Esophagus muscularis mucosa (tissue), 4 donors: ENCODE measurements at places on chromosomes 4 and X.

DNA sequence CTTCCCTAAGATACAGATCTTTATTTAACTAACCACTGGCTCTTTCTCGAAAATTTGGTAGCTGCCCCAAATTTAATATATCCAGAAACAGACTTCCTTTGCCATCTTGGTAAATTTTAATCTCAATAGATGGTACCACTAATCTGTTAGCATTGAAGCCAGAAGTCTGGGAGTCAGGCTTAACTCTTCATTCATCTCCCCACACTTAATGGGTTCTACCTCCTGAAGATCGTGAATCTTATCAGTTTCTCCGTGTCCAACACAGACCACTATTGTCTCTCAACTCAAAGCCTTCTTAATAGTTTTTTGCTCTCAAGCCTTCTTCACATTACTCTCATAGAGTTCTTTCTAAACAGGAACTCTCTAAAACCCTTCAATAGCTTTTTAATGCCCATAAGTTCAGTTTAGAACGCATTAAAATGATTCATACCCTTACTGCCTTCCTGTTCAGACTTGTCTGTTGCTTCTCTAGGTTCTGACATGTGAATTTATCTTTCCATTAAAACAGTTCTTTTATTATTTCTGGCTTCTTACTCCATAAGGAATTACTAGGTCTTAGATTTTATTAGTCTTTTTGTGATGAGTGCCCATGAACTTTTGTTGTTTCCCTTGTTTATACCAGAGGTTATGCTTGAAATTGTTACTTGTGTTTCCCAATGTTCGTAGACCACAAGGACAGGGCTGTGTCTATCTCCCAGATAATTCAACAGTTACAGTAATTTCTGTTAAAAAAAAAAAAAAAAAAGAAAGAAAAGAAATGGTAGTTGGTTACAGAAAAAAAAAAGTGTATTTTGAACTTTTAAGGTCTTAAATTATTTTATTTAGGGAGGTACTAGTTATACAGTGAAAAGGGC is 54.7 kb downstream of the SMARCAD1 start:
- no peak for DNase-seq
- H3K4me1 ChIP-seq = no peaks in the 10 kb centered on the region
- no peak overlapping the region for H3K27ac ChIP-seq
- H3K36me3 ChIP-seq = no peaks in the 10 kb centered on the region
- no peak overlapping the region for H3K4me3 ChIP-seq

- no peak overlapping the region for H3K27ac ChIP-seq
- H3K4me3 ChIP-seq = no peak overlapping the region
- peaks cover 18% of the 10 kb centered on the region for H3K4me1 ChIP-seq
Measured at GRCh38 chr4:23373261-23373660, 516.6 kb downstream of the PPARGC1A start.

GRCh38 chr4:1331591-1332353 is 15.2 kb upstream of the UVSSA start:
- H3K27ac ChIP-seq = no peak overlapping the region
- H3K4me1 ChIP-seq = peaks cover 6% of the 10 kb centered on the region
- peaks cover 85% of the 10 kb centered on the region for H3K36me3 ChIP-seq
- no peak for DNase-seq

- no peaks in the 10 kb centered on the region for H3K27me3 ChIP-seq
- H3K4me3 ChIP-seq = no peak overlapping the region
- no peak for DNase-seq
- H3K4me1 ChIP-seq = no peaks in the 10 kb centered on the region
Measured at GRCh38 chr4:181674315-181674875, 568.8 kb upstream of the TENM3 start.

DNA sequence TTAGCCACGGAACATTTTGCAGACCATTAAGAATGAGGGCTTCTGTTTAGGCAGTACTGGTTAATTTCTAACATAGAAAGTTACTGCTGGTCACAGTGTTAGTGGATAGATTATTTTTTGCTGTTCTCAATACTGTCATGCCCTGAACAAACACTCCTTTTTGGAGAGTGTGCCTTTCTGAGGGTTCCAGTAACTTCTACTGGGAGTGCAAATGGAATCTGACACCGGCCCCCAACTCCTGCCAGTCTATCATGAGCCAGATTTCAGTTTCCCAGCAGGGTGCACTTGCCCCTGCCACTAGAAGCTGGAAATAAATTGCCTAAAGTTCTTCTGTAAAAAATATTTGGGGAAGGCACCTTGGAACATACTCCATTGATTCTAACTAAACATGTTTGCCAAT is 224.4 kb upstream of the GPC4 start:
- H3K27ac ChIP-seq = no peak overlapping the region
- peaks cover 31% of the 10 kb centered on the region for H3K4me1 ChIP-seq
- no peaks in the 10 kb centered on the region for H3K27me3 ChIP-seq
- H3K4me3 ChIP-seq = no peak overlapping the region
- no peaks in the 10 kb centered on the region for H3K36me3 ChIP-seq
